Neural progenitor cell (in vitro differentiated cells): ENCODE measurements at places on chromosomes 3 and 15. TPM values are rescaled to one million over a fixed set of nuclear protein-coding genes. Genes with fewer than 3 reads are reported as not detected.

The LIPH gene
- 0.03 TPM in 1 of 2 replicates, not detected in the other for total RNA-seq

The SLC2A2 gene
- not detected in 2 replicates for total RNA-seq

The THBS1 gene
- total RNA-seq: 14.6 and 17.6 TPM in 2 replicates

The ARRDC4 gene
- total RNA-seq: 19.9 and 28.2 TPM in 2 replicates

The SNX4 gene
- 51.9 and 65.4 TPM in 2 replicates for total RNA-seq

The TMEM108 gene
- 4.8 and 10.7 TPM in 2 replicates for total RNA-seq

The PRKAR2A gene
- total RNA-seq: 21.6 and 25.0 TPM in 2 replicates

The ABI3BP gene
- total RNA-seq: not detected in 2 replicates

The TMCO5A gene
- not detected in 2 replicates for total RNA-seq

The SCAMP5 gene
- total RNA-seq: 16.4 and 24.9 TPM in 2 replicates

The LNP1 gene
- 17.9 and 26.5 TPM in 2 replicates for total RNA-seq

The SMCO1 gene
- not detected in 2 replicates for total RNA-seq

The KIF15 gene
- total RNA-seq: 46.2 and 83.4 TPM in 2 replicates

The TM4SF1 gene
- not detected in 2 replicates for total RNA-seq

The CPOX gene
- total RNA-seq: 26.3 and 31.3 TPM in 2 replicates

The NT5DC2 gene
- total RNA-seq: 210 and 364 TPM in 2 replicates

The CRYGS gene
- 1.1 and 1.4 TPM in 2 replicates for total RNA-seq

The EPHB1 gene
- 8.8 and 9.1 TPM in 2 replicates for total RNA-seq

The BNC1 gene
- total RNA-seq: not detected in 2 replicates

The SLC15A2 gene
- total RNA-seq: 1.0 TPM in 2 replicates

The CTXN2 gene
- 0.03 and 0.60 TPM in 2 replicates for total RNA-seq

The FSTL1 gene
- total RNA-seq: 280 and 327 TPM in 2 replicates

The IGSF10 gene
- total RNA-seq: 0.15 and 0.22 TPM in 2 replicates
